ENCODE measurements at places on chromosomes 7 and 10.
A peak's percentile ranks its signal among the peaks of the same experiment; 100 is the strongest.

DNA sequence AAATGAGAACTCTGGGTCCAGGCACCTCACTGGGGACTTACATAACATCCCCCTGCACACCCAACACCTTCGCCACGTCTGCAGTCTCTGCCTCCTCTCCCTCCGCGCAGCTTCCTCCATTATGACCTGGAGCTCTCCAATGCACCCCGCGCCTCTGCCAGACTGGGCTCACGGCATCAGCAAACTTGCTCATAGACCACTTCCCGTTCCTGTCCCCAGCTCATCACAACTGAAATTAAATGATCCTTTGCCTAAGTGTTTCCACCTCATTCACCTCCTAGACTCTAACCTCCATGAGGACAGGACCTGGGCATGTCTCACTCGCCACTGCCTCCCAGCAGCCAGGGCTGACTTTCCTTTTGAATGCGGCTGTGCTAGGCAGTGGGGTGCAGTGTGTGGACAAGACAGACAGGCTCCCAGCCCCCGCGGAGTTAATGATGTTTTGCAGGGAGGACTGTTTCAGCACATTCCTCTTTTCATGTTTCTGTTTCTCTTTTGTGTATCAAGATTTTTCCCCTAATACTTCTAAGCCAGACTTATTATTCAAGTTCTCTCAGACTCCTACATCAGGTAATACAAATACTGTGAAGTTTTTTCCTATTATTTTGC, 18.8 kb downstream of the CHST15 start:
- DNase-seq, result no peak

DNA sequence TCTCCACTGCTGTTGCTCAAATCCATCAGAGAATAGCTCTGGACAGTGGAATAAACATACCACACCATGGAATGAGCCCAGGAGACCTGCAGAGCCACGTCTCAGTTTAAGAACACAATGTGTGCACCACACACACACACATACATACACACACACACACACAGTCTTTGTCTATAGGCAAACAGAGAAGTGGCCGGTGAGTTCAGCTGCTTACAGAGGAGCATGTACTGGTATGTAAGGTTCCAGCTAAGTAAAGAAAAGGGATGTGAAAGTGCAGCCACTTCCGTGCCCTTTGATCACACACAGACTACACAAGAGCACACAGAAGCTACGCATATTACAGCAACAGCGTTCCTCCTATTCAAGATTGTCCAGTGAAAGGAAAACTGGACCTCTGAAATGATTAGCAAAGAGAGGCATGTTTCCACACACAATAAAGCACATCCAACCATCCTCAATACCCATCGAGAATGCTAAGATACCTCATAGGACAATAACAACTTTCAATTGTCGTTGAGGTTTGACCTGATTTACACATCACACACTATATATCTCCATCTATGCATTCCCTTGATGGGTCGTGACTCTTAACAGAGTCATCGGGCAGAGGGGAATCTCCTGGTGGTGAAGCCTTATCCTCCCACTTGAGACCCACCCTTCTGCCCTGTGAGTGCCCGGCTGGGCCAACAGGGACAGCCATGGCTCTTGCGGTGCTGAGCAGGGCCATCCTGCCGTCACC, 23.6 kb downstream of the SLC35B4 start:
- DNase-seq, result no peak

- peak; percentile 27 for DNase-seq
Measured at GRCh38 chr10:17179002-17179401, 22.5 kb downstream of the TRDMT1 start.

- DNase-seq, result no peak
Measured at GRCh38 chr7:70092314-70093204, 494.3 kb downstream of the AUTS2 start.

DNA sequence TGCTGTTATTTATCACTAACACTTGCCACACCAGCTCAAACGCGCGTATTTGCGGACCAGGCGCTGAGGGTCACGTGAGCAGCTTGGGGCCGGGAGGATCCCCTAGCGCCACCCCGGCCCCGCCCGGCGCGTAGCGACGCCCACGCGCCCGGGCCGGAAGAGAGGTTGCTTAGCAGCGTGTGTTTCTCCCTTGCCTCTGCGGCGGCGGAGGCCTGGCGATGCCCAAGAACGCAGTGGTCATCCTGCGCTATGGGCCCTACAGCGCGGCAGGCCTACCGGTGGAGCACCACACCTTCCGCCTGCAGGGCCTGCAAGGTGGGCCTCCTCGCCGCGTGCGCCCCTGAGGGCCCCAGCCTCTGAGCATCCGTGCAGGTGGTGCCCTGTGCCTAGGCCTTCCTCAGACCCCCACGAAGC, at the start of gene C10orf53:
TSS of gene C10orf53 (plus strand) at position 172 of the 414 bp plus-strand sequence. CDS start at position 219, 47 bp downstream.
- DNase-seq, result no peak

- DNase-seq, result no peak
Measured at GRCh38 chr7:30472081-30472783, 6.4 kb downstream of the NOD1 start.

DNA sequence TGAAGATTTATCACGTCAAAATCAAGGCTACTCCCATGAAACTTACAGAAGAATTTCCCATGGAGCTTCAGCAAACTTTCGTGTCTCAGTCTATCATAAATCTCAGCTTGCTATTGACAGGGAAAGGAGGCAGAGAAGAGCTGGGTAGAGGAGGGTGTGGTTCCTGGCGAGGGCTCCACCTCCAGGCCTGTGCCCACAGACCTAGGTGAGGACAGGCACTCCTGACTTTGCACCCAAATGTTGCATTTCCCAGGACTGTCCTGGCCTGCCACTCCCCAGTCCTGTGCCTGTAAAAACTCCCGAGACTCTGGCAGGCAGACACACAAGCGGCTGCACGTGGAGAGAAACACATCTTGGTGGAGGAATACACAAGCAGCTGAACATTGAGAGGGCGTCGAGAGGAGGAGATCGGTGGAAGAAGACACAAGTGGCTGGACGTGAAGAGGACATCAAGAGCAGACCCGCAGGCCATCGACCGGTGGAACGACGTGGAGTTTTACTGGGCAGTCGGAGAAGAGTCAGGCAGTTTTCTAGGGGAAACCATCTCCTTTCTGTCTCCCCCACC, 145.1 kb downstream of the CTNNA3 start:
- no peak for DNase-seq

GRCh38 chr10:71258446-71259145, 46.2 kb downstream of the UNC5B start:
- DNase-seq, result no peak

DNA sequence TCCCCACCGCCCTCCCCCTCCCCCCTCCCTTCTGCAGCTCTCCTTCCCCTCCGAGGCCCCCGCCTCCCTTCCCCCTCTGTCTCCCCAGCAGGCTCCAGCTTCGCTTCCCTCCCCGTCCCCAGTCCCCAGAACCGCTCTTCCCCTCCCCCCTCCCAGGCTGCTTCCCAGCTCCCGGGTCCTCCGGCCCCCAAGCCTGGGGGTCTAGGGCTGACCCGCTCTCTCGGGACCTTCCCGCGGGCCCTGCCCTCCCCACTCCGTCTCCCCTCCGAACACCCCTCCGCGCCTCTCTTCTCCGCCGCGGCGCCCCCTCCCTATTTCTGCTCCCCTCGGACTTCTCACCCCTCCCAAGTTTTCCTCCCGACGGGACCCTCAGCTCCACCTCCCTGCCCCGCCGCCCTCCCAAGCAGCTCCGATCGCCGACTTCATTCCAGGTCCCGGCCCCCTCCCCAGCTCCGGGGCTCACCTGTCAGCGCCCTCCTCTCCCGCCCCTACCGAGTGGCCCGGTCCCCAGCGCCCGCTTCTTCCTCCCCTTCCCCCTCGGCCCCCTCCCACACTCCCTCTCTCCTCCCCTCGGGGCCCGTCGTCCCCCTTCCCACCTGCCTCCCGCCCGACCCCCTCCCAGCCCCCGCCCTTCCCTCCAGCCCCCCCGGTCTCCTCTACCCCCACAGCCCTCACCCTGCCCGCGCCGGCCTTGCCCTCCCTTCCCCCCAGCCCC, 990 bp downstream of the ZNF467 start:
- no peak for DNase-seq

GRCh38 chr7:108120933-108121332, 9.2 kb downstream of the LAMB4 start:
- no peak for DNase-seq

GRCh38 chr7:14521183-14521582, 381.4 kb downstream of the DGKB start:
- DNase-seq, result no peak

DNA sequence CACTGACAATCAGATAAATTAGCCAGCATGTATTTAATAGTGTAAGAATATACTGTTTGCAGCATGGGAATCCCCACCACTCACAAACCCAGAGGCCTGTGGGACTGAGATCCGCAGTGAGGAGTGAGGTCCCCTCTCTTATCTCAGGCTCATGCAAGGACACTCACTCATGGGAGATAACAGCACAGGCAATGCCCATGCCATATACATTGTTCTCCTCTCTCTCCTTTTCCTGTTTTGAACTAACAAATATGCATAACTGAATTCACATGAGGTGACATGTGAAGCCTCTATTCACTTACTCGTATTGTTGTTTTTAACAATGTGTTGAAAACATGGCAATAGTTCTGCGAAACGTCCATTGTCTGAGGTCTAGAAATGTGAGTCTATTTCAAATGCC, 230.5 kb downstream of the ARHGAP21 start:
- DNase-seq, result no peak

DNA sequence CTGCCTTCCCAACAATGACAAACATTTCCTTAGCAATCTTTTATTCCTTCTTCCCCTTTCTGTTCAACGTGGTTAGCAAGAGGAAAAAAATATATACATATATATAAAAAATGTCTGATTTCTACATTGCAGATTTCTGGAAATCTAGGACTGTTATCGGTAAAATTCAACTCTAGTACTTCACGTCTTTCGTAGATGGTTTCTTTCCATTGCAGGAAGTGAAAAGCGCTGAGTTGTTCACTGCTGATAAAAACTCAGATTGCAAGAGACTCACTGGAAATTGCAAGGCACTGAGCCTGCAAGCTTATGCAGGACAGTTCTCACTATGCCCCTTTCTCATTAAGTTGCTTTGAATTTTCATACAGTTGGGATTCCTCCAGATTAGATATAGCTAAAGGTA, 23.9 kb downstream of the KIN start:
- no peak for DNase-seq

GRCh38 chr10:14477408-14477710, 146.6 kb upstream of the FRMD4A start:
- no peak for DNase-seq

- no peak for DNase-seq
Measured at GRCh38 chr10:113609704-113610108, 54.1 kb downstream of the NRAP start.

DNA sequence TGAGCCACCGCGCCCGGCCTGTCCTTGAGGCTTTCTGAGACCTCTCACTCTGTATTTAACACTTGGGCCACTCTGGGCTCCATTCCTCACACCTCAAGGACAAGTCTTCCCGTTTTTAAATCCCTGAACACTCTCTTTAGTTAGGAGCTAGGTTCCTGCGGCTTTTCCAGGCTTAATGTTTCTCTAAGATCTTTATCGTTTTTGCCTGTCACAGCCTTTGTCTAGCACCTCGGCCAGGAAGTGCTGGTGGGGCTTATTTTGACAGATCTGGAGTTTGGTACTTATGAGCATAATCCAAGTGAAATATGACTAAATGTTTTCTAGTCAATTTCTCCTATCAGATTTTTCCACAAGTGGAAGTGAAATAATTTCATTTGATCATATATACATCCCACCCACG, 186.6 kb downstream of the DPY19L1 start:
- no peak for DNase-seq

- no peak for DNase-seq
Measured at GRCh38 chr10:98880971-98881370, 354.7 kb downstream of the HPSE2 start.

DNA sequence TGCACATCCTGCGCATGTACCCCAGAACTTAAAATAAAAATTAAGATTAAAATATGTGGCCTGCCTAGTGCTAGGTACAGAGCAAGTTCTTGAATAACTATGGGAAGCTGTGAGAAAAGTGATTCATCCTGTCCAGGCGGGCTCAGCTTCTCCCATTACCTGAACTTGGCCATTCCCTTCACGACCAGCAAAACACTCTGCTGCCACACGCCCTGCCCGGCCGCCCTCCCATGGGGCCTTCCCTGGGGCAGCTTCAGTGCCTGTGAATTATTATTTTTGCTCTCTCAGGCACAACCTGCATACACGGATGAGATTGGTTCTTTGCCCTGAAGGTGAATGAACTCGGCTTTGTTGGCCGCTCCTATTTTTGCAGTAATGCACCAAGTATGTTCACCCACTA, 209.2 kb upstream of the SHH start:
- no peak for DNase-seq

- no peak for DNase-seq
Measured at GRCh38 chr10:52775132-52775647, 2.6 kb upstream of the MBL2 start.

GRCh38 chr10:104304927-104305326, 33.3 kb downstream of the ITPRIP start:
- DNase-seq, result no peak

DNA sequence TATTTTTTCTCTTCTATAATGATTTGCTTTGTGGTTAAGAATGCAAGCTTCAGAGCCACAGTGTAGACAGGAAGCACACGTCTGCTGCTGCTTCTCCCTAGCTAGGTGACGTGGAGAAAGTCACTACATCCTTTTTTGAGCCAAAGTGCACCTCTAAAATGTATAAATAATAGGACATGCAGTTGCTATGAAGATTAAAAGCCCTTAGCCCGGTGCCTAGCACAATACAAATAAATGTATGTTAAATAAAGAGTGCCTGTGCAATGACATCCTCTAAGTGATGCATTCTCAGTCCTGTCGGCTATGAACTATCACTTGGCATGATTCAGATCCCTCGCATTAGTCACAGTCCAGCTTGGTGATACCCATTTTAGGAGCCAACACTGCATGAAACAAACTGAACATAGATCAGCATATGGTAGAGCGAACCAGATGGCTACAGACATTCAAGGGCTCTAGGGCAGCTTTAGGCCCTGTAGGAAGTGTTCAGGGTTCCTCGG, 4.8 kb upstream of the TRDMT1 start:
- peak; percentile 45 for DNase-seq

GRCh38 chr10:92404612-92405418, 113.8 kb downstream of the MARCHF5 start:
- no peak for DNase-seq

- DNase-seq, result no peak
Measured at GRCh38 chr7:28608237-28608656, 195.9 kb downstream of the CREB5 start.

- DNase-seq, result no peak
Measured at GRCh38 chr10:99304862-99305229, 24.3 kb upstream of the CNNM1 start.

DNA sequence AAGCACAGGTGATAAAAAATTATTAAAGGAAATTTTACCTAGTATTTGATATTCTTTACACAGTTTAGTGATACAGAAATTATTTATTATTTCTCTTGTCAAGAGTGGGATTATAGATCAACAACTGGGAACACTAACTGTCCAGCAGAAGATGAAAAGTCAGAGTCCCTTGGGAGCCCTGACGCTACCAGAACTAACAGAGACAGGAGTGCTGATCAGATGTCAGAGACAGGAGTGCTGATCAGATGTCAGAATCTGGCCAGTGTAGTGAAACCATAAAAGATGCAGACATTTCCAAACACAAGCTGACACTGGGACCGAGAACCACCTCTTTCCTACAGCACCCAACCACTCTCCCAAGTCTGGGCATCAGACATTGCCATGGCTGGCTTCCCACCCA, 828.2 kb downstream of the TNS3 start:
- DNase-seq, result no peak

Data from MCF 10A (cell line).